BJ (cell line): ENCODE measurements at places on chromosomes 5 and 9.

DNA sequence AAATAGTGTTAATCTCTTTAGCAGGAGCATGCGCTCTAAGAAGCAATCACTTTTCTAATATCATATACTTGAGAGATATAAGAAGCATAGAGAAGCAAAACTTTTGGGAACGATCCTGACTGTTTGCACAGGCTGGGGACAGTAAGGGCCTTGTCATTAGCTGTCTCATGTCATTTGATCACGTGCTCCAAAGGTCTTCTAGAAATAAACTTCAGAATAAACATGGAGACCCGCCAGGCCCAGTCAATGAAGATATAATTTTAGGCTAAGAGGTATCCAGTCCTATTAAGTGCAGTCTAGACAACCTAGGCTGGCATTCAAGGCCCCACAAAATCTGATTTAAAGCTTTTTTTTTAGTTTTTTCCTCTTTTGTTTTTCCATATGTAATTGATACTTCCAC is 111.0 kb upstream of the APC start:
- DNase-seq = no peak

- DNase-seq = no peak
Measured at GRCh38 chr5:180233729-180234128, 24.7 kb upstream of the RASGEF1C start.

DNA sequence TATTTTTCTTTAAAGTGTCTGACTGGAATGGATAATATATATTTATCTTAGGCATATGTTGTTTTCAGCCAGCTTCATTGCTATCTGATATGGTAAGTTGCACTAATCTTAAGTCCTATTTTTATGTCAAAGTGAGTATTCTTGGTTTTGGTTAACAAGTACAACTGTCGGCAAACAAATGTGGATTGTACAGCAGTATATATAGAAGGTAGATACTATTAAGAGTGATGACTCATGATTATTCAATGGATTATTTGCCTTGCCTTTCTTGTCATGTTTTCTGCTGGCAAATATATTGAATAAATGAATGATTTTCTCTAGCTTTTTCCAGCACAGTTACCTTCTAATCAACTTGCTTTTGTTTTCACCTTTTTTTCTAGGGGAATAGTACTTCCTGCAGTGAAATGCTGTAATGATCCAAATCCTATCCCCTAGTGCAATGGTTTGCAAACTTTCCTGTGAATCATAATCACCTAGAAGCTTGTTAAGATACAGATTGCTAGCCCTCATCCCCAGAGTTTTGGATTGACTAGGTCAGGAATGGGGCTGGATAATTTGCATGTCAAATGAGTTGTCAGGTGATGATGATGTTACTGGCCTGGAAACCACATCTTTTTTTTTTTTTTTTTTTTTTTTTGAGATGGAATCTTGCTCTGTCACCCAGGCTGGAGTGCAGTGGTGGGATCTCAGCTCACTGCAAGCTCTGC is 60.8 kb upstream of the ARRDC3 start:
- DNase-seq = no peak

- no peak for DNase-seq
Measured at GRCh38 chr9:134534661-134535080, 106.9 kb upstream of the COL5A1 start.

GRCh38 chr9:132487980-132488535 is 78.0 kb downstream of the CFAP77 start:
- DNase-seq = no peak

GRCh38 chr5:41109186-41109585 is 38.0 kb upstream of the MROH2B start:
- no peak for DNase-seq

DNA sequence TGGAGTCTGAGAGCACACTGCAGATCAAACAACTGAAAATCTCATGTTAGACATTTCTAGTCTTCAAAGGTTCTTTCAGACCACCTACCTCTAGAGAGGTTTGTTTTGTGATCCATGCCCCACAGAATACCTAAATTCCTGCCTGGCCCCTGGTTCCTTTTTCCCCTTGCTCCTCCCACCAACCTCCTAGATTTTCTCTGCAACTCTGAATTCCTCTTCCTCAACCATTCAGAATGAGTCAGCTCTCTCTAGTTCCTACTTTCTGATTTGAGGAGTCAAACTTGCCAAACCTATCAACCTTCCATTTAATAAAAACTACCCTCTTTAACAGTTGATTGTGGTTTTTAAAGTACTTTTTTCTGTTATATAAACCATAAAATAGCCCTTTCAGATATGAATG is 83.2 kb upstream of the ZNF462 start:
- no peak for DNase-seq

- DNase-seq = no peak
Measured at GRCh38 chr5:40409601-40410000, 270.1 kb upstream of the PTGER4 start.

- DNase-seq = no peak
Measured at GRCh38 chr5:146656703-146657102, 140.7 kb upstream of the GPR151 start.

DNA sequence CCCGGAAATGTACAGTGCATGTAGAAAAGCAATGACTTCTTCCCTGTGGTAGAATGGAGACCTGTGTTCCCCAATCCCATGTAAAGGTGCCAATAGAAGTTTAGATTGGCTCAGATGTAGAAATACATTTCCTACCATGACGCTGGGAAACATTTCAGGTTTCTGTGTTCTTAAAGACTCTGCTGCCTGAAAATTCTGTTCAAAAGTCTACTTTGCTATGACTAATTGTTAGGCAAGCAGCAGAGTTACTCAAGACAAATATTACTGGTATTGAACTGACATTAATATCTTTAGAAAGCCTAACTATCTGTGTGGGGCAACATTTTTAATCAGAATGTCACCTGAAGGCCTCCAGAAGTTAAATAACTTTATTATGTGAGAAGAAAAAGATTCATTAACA is 75.5 kb upstream of the ELL2 start:
- DNase-seq = no peak

GRCh38 chr5:118456085-118456484 is 532.3 kb downstream of the DTWD2 start:
- no peak for DNase-seq

- DNase-seq = no peak
Measured at GRCh38 chr9:88973281-88974045, 17.8 kb upstream of the S1PR3 start.

DNA sequence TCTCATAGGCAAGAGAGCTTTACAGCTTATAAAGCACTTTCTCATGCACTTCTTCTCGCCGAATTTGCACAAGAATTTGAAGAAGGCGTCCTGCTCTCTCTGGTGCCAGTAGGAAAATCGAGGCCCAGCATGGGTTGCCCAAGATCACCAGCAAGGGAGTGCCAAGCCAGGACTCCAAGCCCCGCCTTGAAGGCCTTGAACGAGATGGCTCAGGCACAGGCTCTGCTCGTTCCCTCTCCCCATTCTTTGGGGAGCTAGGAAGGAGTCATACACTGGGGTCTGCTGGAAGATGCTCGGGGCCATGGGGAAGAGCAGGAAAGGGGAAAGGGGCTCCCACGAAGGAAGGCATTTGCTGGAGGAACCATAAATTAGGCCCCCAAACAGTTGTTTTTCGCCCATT is 46.7 kb downstream of the PAX5 start:
- no peak for DNase-seq

GRCh38 chr9:99516657-99517049 is 294.6 kb downstream of the SEC61B start:
- DNase-seq = no peak

DNA sequence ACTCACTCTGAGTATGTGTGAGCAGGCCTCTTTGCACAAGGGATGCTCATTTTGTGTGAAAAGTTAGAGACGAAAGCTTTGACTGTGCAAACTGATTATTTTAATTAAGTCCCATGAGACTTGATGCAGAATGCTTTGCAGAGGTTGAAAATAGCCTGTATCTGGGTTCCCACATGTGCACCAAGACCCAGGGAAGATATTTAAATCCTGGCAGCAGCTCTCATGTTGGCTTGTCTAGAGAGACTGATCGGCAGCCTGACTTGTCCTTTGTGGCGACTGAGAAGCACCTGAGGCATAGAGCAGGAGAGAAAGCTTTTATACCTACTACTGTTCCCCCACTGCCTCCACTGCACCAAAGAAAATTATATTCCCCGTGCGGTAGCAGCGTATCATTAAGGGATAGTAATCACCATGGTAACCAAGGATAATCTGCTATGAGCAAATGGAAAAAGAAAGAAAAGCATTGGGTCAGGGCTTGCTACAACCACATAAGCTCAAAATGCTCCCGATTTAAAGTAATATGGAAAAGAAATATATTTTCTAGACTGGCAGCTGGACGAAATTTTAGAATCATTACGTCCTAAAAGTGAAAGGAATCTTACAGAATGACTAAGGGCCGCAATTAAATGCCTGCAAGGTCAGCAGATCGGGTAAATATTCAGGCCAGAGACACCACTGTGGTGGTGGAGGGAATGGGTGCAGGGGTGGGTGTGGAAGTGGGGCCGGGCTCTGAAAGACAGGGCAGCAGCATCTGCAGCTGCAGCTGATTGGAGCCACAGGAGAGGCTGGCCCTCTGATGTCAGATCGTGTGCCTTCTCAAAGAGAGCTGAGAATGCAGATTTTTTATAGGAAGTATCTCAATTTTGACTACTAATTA is 135.3 kb upstream of the EPB41L4A start:
- no peak for DNase-seq

DNA sequence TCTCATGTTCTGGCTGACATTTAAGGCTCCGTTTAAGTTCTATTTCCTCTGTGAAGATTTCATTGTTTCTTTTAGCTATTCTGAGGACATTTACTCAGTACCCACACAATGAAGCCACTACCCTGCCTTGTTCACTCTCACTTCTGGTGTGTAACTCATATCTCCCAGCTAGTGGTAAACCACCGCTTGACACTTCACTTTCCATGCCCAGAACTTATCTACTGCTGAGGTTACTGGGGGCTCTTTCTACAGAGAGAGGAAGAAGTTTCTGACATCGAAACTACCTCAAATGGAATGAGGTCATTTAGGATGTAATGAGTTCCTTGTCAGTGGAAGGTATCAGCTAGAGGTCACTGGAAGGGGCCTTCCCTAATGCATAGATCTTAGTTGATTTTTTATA is 501.5 kb downstream of the DMAC1 start:
- no peak for DNase-seq

- DNase-seq = no peak
Measured at GRCh38 chr9:128550770-128551656, 1.4 kb upstream of the SPTAN1 start.

DNA sequence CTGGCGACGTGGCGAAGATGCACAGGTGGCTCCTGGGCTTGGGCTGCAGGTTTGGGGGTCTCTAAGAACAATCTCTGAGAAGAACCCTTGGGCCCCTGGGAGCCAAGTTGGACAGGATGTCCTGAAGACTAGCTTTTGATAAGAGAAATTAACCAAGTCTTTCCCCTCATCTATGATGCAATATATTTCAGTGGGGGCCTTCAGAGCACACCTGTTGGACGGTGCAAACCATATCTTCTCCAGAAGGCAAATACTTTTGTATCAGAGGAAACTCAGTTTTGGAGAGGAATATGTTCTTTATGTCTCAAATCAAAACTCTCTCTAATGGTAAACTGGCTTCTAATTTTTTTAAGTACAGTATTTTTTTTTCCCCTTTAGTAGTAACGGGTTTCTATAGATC is 28.6 kb downstream of the OTULIN start:
- no peak for DNase-seq

DNA sequence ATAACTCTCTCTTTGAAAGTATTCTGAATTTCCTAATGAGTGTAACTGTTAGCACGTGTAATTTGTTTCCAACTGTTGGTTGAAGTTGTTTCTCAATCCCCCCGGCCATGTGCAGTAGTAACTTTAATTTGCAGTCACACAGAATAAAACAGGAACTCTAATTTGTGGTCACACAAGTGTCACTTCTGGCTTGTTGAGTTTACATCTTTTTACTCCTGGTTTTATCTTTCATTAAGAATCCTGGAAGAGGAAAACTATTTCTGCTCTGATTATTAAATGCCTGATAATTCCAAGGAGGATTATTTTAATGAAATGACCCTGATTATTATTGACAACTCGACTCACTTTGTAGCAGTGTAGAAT is 1.2 kb downstream of the SCAMP1 start:
- no peak for DNase-seq

DNA sequence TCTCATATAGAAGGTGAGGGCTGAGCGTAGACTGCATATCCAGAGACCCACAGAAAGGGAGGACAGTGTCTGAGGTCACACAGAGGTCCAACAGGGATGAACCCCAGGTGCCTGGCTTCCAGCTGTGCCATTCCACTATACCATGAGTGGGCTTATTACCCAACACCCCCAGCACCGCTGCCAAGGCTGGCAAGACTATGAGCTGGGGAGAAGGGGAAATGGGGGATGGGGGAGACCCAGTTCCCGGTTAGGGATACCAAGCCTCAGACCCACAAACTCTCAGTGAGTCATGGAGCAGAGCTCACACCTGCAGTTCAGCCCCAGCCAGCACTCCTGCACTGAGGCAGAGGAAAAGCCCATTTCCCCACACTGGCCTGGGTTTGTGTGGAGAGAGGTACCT is 106.4 kb downstream of the PSD2 start:
- DNase-seq = no peak

DNA sequence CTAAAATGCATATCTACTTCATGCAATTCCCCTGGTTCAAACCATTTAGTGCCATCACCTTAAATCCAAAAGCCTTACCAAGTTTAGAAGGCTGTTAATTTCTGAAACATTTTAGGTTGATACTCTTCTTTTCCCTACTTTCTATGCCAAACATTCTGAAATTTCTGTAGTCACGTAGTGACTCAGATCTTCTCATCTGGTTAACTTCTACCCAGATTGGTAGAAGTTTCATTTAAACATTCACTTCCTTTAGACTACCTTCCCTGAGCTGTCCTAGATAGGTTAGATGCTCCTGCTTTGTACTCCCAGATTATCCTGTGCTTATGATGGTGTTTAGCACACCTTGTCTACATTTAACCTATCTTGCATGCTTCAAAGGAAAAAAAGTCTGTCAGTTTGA is 9.9 kb downstream of the RAD50 start:
- no peak for DNase-seq

DNA sequence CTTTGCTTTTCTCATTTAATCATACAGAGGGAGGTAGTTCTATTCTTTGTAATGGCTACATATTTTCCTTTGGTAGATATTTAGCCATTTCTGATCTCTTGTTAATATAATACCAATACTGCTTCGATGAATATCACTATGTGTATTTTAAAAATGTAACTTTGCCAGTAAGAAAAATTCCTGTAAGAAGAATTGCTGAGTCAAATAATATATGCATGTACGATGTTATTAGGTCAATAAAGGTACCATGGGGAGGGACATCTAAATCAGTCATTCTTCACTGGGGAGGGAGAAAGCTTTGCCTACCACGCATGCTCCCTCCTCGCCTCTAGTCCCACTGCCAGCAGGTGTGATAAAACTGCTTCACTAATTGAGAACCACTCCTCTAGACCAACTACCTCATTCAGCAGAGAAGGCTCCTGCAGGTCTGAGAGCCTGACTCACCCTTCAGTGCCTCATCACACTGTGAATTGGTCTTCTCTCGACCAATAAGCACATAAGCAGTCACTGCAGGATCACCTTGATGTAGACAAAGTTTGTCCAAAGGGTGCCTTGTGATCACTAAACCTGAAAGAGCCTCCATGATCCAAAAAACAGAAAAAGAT is 56.1 kb upstream of the TBCA start:
- DNase-seq = no peak

- DNase-seq = no peak
Measured at GRCh38 chr9:18126831-18127498, 347.0 kb upstream of the ADAMTSL1 start.

GRCh38 chr9:3471883-3472282 is 53.9 kb downstream of the RFX3 start:
- no peak for DNase-seq
